ENCODE measurements at places on chromosomes 3 and 15.

DNA sequence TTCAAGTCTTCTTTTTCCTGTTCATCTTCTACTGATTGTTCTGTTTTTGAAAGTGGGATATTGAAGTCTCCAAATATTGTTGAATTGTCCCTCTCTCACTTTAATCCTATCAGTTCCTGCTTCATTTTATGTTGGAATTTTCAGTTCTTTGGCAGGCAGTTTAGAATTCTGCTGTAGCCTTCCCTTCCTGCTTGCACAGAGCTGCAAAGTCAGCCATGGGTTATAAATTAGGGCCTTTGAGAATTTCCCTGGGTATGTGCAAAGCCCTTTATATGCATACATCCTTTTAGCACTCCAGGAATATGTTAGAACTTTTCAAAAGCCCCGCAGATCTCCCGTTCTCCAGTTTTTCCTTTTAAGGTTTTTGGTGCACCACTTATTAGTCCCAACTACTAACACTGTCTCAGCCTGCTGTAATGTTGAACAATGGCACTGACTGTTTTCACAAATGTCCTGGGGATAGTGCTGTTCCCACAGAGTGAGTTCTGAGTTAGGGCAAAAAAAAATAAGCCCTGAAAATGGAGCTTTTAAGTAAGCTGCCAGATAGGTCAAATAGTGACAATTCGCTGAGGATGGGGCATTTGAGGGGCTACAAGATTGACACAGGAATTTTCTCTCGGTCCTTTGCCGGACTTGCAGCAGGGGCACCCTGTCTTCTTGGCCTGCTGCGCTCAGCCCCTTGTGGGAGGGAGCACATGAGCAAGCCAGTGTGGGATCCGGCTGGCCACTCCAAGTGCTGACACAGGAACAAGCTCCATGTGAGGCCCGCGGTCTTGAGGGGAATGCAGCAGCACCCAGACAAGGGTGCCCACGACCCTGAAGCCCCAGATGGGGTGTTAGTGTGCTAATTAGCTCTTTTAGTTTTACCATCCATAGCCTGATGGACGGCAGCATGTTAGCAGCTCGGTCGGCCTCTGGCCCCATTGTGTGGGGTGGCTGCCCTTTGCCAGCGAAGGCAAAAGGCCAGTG lies 96.0 kb downstream of the VPS8 start:
- no peak for DNase-seq

GRCh38 chr3:30982416-30983075 lies 88.1 kb upstream of the GADL1 start:
- no peak for DNase-seq

DNA sequence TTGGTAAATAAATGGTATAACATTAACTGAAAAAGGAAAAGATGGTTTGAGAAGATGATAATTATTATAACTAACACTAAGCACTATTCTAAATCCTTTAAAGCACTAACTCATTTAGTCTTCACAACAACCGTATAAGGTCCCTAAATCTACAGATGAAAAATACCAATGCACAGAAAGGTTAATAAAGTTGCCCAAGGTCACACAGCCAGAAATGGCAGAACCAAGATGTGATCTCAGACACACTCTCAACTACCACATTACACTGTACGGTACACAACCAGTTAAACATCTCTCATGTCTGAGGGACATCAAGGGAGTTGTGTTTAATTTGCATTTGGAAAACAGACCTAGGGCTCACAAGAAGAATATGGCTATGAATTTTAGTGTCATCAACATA lies 23.1 kb downstream of the RAB27A start:
- no peak for DNase-seq

GRCh38 chr3:122198966-122199365 lies 15.5 kb downstream of the CASR start:
- no peak for DNase-seq

- DNase-seq: peak; percentile 26
Measured at GRCh38 chr3:124730941-124731297, 667 bp downstream of the UMPS start.

DNA sequence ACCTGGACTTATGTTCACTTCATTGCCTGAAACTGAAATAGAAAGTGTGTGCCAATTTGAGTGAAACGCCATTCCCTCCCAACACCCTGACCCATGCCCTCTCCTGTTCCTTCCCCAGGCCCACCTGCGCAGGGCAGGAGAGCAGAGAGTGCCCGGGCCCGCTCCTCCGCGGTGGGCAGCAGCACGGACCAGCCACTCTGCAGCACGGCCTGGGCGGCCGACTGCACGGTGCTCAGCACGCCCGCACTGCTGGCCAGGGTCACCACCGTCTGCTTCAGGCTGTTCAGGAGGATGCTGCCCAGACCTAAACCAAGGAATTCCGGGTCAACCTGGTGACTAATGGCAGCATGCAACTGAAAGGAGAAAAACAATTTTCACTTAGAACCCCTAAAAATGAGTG lies 66.0 kb downstream of the HERC2 start:
- no peak for DNase-seq

DNA sequence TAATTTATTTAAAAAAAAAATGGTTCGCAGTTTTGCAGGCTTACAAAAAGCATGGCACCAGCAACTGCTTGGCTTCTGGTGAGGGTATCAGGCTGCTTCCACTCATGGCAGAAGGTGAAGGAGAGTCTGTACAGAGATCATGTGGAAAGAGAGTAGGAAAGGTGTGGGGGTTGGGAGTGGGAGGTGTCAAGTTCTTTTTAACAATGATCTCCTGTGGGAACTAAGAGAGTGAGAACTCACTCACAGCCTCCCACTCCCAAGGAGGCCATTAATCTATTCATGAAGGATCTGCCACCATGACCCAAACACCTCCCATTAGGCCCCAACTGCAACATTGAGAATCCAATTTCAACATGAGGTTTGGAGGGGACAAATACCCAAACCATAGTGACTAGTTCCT lies 21.1 kb upstream of the ACTL6A start:
- no peak for DNase-seq

DNA sequence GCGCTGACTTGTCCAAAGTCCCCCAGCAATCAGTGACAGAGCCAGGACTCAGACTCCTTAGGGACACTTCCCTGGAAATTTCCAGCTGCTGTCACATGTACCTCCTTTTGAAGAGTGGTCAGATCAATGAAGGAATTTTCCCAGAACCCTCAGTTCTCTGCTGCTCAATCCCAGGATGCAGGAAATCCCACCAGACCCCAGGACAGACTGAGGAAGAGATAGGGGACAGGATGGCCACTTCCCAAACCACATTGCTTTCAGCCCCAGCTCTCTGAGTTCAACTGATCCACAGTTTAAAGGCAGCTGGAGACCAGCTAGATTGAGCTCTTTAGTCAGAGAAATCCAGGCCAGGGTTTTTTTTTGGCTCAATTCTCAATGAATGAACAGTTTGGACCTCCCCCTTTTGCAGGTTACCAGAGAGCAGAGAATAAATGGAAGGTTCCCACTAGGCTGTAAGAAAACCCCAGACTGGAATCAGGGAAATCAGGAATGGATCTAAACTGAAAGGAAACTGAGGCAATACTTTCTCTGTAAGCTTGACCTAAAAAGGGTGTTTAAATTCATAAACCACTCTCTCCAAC lies 1.5 kb downstream of the CYP1A1 start:
- no peak for DNase-seq

DNA sequence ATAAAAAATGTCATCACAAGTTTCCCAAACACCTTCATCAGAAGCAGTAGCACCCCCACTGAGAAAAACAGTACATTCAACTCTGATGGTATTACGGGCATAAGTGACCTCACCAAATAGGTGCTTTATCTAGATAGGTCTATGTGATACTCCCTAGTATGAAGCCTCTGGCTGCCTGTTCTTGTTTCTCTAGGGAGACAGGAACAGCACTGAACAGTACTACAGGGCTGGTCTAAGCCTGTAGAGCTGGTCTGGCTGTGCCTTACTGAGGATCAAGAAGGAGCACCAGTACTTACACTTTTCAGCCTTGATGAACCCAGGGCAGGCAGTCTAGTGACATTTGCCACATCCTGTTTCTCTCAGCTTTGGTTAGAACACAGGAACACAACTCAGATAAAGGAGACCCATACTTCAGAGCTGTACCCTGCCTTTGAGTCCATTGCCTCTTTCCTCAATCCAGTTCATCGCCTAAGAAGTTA lies 35.9 kb downstream of the OXNAD1 start:
- DNase-seq: peak; percentile 36

- no peak for DNase-seq
Measured at GRCh38 chr3:38644662-38645053, 4.8 kb downstream of the SCN5A start.

GRCh38 chr15:42364529-42364928 lies 5.2 kb downstream of the CAPN3 start:
- no peak for DNase-seq

GRCh38 chr15:39205506-39206371 lies 375.1 kb upstream of the THBS1 start:
- no peak for DNase-seq

DNA sequence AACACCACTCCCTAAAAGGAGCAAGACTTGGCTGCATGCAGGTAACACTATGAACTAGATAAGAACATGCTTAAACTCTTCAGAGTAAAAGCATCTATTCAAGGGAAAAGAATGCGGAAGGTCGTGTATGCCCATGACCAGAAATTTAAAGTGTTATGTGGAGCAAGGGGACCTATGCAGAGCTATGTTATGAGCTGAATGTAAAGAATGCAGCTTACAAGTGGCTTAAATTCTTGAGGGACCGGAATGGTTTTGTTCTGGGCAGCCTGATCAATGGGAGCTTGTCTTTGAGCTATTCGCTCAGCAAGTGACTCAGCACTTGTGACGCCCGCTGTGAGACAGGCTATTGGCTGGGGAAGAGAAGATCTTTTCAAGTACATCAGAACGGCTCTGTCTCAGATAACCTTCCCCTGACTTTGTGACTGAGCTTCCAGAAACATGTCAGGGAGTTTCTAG lies 367.5 kb upstream of the THBS1 start:
- no peak for DNase-seq

DNA sequence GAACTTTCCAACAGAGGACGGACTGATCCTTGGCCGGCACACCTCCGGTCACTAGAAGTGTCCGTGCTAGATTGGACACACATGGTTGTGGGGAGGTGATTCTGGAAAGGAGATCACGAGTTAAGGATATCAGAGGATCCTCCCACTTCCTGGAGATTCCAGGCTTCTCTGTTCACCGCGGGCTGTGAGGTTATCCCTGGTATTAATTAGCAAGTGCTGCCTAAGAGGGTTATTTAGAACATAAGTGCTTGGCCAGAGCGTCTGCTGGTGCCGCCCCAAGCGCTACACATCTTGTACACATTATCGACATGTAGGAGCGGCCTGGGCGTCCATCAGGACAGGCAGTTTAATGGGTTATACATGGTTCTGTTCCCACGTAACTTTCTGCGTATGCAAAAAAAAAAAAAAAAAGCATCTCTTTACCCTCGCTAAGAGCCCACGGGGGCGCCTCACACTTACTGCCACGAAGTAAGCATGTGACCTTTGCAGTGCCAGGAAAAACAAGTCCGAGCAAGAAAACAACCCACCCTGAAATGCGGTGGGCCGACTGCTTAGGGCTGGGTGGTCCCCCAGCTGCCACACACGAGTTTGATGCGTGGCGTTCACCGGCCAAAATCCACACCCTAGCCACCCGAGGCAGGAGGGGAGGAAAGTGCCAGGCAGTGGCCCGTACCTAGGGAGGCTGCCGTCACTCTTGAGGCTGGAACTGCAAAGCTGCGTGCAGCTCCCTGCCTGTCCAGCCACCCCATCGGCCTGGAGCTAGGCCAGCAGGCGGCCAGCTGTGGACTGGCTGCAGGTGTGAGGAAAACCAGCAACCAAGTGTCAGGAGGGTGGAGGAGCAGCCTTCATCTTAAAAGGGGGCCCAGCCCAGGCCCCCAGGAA lies 78.0 kb downstream of the CPN2 start:
- DNase-seq: no peak
